ENCODE measurements at places on chromosomes 3 and 15. TPM values are rescaled to one million over a fixed set of nuclear protein-coding genes. Genes with fewer than 3 reads are reported as not detected.

The LRRN1 gene
- total RNA-seq = 0.32 TPM

The FGF7 gene
- total RNA-seq = 77.1 TPM

The ALPK3 gene
- 4.5 TPM for total RNA-seq

The TRAT1 gene
- 0.84 TPM for total RNA-seq

The NR2E3 gene
- not detected for total RNA-seq

The CCR3 gene
- total RNA-seq = not detected

The NDUFB4 gene
- total RNA-seq = 69.8 TPM

The NR2F2 gene
- total RNA-seq = 41.8 TPM

The CRYGS gene
- 3.7 TPM for total RNA-seq

The MBNL1 gene
- total RNA-seq = 346 TPM

The ASB14 gene
- total RNA-seq = not detected

The ST3GAL6 gene
- total RNA-seq = 19.4 TPM

The GCNT3 gene
- not detected for total RNA-seq

The ZNF80 gene
- total RNA-seq = 0.24 TPM

The CEP19 gene
- 0.94 TPM for total RNA-seq

The DYNLT2B gene
- 4.6 TPM for total RNA-seq

The MNS1 gene
- total RNA-seq = not detected

The JMJD7 gene
- total RNA-seq = 3.8 TPM

The EPB42 gene
- 4.0 TPM for total RNA-seq

The ZNF502 gene
- 5.0 TPM for total RNA-seq

The OSBPL10 gene
- total RNA-seq = 67.1 TPM

The LTK gene
- 0.19 TPM for total RNA-seq

The ARPP19 gene
- total RNA-seq = 131 TPM

The TTLL3 gene
- 91.1 TPM for total RNA-seq

The SERPINI2 gene
- not detected for total RNA-seq

The GOLGA6L25 gene
- not detected for total RNA-seq

The SLC22A14 gene
- 0.24 TPM for total RNA-seq

The AMT gene
- total RNA-seq = 1.6 TPM

The HTR3E gene
- not detected for total RNA-seq

The SIAH2 gene
- total RNA-seq = 30.6 TPM

The GALK2 gene
- 30.9 TPM for total RNA-seq

The TEX55 gene
- total RNA-seq = not detected

The GPR171 gene
- 4.0 TPM for total RNA-seq

The CD276 gene
- 23.2 TPM for total RNA-seq

The AHSG gene
- total RNA-seq = not detected

The GPR62 gene
- 0.37 TPM for total RNA-seq

The MLF1 gene
- 4.4 TPM for total RNA-seq

The TRAIP gene
- 1.6 TPM for total RNA-seq

The PLA2G4F gene
- total RNA-seq = not detected

The SENP8 gene
- 0.63 TPM for total RNA-seq

The EIF4A2 gene
- 515 TPM for total RNA-seq

The NANOGP8 gene
- total RNA-seq = not detected

The CIB2 gene
- total RNA-seq = 5.6 TPM

The LMAN1L gene
- not detected for total RNA-seq

The ERICH6 gene
- total RNA-seq = not detected

The GDPGP1 gene
- 5.3 TPM for total RNA-seq

The PPP1R14D gene
- not detected for total RNA-seq

The TRPC1 gene
- 11.2 TPM for total RNA-seq

The PHLDB2 gene
- 110 TPM for total RNA-seq

The NR1I2 gene
- not detected for total RNA-seq

The FGD5 gene
- total RNA-seq = 9.1 TPM

The DUOXA2 gene
- total RNA-seq = not detected

The MORC1 gene
- total RNA-seq = not detected

The BCL2A1 gene
- total RNA-seq = 14.0 TPM

The CDCP1 gene
- 5.4 TPM for total RNA-seq

The PRTG gene
- total RNA-seq = 6.8 TPM
